ENCODE measurements at places on chromosomes 3 and 15.

- no peak for DNase-seq
Measured at GRCh38 chr3:124161448-124161847, 169.5 kb upstream of the ROPN1 start.

DNA sequence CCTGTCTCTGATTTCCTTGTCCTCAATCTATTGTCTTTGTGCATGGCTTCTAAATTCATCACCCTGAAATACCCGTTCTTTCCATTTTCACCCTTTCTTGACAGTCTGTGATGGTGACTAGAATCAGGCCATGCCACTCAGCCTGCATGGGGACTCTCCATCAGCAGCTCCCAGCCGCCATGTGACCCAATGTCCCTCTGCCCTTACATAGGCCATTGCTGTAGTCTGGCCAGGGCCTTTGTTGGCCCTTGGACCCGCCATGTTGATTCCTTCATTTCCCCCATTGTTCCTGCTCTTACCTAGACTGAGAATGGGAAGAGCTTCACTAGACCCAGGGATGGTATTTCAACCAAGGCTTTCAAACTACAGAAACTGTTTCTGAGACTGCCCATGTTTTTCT lies 45.8 kb downstream of the SPSB4 start:
- DNase-seq, result no peak

DNA sequence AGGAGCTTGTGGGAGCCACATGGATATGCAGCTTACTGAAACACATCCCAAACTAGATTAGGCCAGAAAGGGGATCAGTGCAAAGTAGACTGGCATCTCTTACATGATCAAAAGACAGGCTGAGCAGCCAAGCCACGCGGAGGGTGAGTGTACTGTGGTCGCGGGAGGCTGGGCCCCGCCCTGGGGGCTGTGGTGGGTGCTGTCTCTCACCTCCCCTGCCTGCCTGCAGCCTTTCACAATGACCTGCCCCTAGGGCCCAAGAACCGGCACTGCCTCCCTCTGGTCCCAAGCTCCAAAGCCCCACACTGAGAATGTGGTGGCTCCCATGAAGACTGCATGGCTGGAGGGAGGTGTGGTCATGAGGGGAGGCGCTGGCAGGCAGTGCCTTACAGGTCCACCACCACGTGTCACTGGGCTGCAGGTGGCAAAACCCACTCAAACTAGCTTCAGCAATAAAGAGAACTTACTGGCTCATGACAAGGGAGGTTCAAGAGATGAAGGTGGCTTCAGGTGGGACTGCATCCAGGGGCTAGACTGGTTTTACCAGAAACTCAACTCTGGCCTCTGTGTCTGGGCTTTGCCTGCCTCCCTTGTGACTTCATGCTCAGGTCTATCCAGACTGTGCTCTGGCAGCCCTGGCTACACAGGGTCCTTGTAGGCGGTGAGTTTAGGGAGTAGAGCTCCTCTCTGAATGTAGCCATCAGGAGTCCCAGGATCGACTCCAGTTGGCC lies 27.4 kb upstream of the PLXND1 start:
- DNase-seq, result no peak

- no peak for DNase-seq
Measured at GRCh38 chr3:176119826-176120225, 1077.5 kb downstream of the TBL1XR1 start.

- no peak for DNase-seq
Measured at GRCh38 chr3:108909799-108910198, 43.9 kb downstream of the GUCA1C start.

GRCh38 chr3:15420871-15421270 lies 6.5 kb downstream of the METTL6 start:
- DNase-seq, result peak; percentile 62

All from astrocyte (in vitro differentiated cells and primary cell).